ENCODE measurements at places on chromosomes 2 and 18.
A peak's percentile ranks its signal among the peaks of the same experiment; 100 is the strongest.

GRCh38 chr2:28406276-28407096, 13.8 kb downstream of the FOSL2 start:
- peak; percentile 33 for DNase-seq

- DNase-seq, result no peak
Observed at GRCh38 chr2:61770746-61771145, 83.1 kb downstream of the FAM161A start.

DNA sequence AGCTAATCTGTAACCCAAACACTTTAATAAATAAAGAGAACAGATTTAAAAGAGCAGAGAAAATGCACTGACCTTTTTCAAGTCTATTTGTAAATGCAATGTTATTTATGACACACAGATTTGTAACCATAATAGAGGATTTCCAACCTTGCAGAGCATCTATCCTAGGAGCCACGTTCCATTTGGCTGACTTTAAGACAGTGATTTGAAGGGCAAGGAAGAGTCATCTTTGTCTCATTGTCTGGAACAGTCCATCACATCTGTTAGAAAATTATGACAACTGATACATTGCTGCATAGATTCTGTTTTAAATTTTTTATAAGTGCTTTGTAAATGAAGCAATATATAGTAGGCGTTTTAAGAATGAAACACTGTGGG, 90.8 kb upstream of the L3MBTL4 start:
- no peak for DNase-seq

- DNase-seq, result no peak
Observed at GRCh38 chr2:88078643-88079172, 11.1 kb downstream of the SMYD1 start.
